ENCODE measurements at places on chromosomes 1 and 21. TPM values are rescaled to one million over a fixed set of nuclear protein-coding genes. Genes with fewer than 3 reads are reported as not detected.

DNA sequence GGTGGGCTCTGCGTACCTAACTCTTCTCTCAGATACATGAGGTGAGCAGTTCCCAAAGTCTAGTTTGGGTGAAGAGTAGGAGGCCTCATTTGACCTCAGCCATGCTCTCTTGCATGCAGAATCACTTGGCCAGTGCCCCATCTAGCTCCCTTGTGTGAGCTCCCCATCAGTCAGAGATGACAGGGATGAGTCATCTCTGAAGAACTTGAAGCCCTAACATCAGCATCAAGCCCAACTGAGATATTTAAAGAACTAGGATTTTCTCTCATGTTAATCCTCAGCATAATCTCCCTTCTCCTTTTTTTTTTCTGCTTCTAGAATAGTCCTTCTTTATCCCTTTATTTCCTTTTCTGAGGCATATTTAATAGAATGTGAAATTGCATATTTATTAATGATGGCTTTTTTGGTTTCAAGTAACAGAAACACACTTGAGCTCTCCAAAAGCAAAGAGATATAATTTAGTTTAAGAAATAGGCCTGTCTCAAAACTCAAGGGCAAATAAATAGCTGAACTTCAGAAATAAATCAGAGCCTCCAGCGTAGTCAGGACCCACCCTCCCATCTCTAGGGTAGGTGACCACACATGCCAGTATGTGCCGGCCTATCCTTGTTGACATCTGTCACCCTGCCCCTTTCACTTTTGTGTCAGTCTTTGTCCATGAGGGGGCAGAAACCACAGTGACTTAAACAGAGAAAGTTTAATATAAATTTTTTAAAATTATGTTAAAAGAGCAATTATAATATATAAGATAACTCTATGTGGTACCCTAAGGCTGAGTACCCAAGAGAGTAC, 112.3 kb downstream of the TSEN15 start:
- DNase-seq = peak; percentile 61
- no peaks in the 10 kb centered on the region for H3K36me3 ChIP-seq
- H3K27me3 ChIP-seq = peaks cover 2% of the 10 kb centered on the region
- H3K4me3 ChIP-seq = no peak overlapping the region
- no peak overlapping the region for H3K27ac ChIP-seq

DNA sequence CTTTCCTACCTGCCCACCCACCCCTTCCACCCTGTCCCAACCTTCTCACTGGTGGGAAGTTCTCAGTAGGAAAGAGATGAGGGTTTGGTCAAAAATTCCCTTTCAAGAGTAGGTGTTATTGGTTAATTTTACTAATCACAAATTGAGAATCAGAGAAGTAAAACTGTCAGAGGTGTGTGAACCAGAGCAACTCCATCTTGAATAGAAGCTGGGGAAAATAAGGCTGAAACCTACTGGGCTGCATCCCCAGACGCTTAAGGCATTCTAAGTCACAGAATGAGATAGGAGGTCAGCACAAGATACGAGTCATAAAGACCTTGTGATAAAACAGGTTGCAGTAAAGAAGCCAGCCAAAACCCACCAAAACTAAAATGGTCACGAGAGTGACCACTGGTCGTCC, 11.5 kb downstream of the PLA2G2D start:
- no peak overlapping the region for H3K27ac ChIP-seq
- H3K4me1 ChIP-seq = peaks cover 1% of the 10 kb centered on the region
- no peak for DNase-seq
- H3K4me3 ChIP-seq = no peak overlapping the region

GRCh38 chr1:161177936-161178244, 583 bp upstream of the B4GALT3 start:
- peak overlapping the region; percentile 100 for H3K27ac ChIP-seq
- peaks cover 59% of the 10 kb centered on the region for H3K4me1 ChIP-seq
- H3K4me3 ChIP-seq = peak overlapping the region; percentile 100
- no peak for DNase-seq
- no peaks in the 10 kb centered on the region for H3K27me3 ChIP-seq

GRCh38 chr1:94928293-94928939, 1.5 kb upstream of the CNN3 start:
- peaks cover 52% of the 10 kb centered on the region for H3K27me3 ChIP-seq
- H3K36me3 ChIP-seq = no peaks in the 10 kb centered on the region
- no peak overlapping the region for H3K27ac ChIP-seq
- DNase-seq = no peak
- H3K4me3 ChIP-seq = peak overlapping the region; percentile 82

GRCh38 chr1:213669512-213669911, 318.3 kb upstream of the PROX1 start:
- H3K36me3 ChIP-seq = no peaks in the 10 kb centered on the region
- DNase-seq = no peak

DNA sequence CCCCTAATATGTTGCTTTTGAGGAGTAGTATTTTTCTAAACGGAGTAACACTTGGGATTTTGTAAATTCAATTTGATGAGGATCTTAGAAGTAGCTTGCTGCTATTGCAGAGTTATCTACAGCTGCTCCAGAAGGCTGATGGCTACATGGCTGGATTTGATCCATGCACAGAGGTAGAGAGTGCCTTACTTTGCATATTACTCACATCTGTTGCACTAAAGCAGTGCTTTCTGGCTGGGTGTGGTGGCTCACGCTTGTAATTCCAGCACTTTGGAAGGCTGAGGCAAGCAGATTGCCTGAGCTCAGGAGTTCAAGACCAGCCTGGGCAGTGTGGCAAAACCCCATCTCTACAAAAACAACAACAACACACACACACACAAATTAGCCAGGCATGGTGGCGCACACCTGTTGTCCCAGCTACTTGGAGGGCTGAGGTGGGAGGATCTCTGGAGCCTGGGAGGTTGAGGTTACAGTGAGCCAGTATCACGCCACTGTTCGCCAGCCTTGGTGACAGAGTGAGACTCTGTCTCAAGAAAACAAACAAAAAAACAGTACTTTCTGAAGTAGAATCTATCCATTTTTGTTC, 24.6 kb downstream of the RALGPS2 start:
- H3K4me1 ChIP-seq = peaks cover 3% of the 10 kb centered on the region
- no peaks in the 10 kb centered on the region for H3K27me3 ChIP-seq
- no peak overlapping the region for H3K27ac ChIP-seq
- H3K4me3 ChIP-seq = no peak overlapping the region
- H3K36me3 ChIP-seq = no peaks in the 10 kb centered on the region

GRCh38 chr21:28220680-28221079, 772.0 kb downstream of the LTN1 start:
- H3K4me3 ChIP-seq = no peak overlapping the region
- no peaks in the 10 kb centered on the region for H3K4me1 ChIP-seq
- no peaks in the 10 kb centered on the region for H3K36me3 ChIP-seq
- no peak for DNase-seq

- H3K27me3 ChIP-seq = peaks cover 85% of the 10 kb centered on the region
- DNase-seq = no peak
- no peak overlapping the region for H3K4me3 ChIP-seq
- peak overlapping the region; percentile 61 for H3K27ac ChIP-seq
Observed at GRCh38 chr1:156925154-156926010, 5.0 kb downstream of the LRRC71 start.

- no peak overlapping the region for H3K4me3 ChIP-seq
- no peaks in the 10 kb centered on the region for H3K36me3 ChIP-seq
- H3K4me1 ChIP-seq = no peaks in the 10 kb centered on the region
- no peak for DNase-seq
- H3K27ac ChIP-seq = no peak overlapping the region
Observed at GRCh38 chr1:17713993-17714392, 41.1 kb upstream of the ACTL8 start.

DNA sequence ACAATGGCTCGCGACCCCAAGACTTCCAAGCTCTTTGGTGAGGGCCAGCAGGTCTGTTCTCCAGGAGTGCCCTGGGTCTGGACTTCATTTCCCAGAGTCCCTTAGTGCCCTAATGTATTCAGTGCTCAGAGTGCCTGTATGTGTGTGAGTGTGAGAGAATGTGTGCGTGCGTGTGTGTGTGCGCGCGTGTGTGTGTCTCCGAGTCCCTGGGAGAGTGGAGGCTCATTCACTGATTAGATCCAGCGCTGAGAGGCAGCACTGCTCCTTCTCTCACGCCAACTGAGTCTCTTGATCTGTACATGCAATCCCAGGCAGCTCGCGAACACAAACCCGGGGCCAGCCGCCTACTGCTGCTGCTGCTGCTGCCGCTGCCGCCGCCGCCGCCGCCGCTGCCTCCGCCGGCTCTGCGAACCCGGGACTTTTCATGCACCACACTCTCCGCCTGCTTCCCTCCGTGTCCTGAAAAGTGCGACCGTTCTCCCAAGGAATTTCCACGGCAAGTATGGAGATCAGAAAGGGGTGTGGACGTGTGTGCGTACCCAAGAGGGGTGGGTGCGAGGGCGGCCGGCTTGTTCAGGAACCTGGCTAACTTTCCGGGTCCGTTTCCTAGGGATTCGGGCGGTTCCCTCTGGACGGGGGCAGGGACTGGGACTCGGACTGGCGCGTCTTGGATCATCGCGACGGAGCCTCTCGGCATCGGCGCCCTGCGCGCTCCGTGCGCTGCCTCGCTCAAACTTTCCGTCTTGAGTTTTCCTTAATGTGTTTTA, at the start of gene RNF220:
TSS of gene RNF220 (plus strand) at position 225 of the 767 bp plus-strand sequence.
- H3K4me3 ChIP-seq = peak within 1 kb of the TSS; percentile 89
- H3K4me1 ChIP-seq = peaks cover 22% of the 10 kb centered on the region
- peak within 1 kb of the TSS; percentile 35 for H3K27ac ChIP-seq
- H3K27me3 ChIP-seq = peaks cover 60% of the 10 kb centered on the region
- peak; percentile 80 for DNase-seq

DNA sequence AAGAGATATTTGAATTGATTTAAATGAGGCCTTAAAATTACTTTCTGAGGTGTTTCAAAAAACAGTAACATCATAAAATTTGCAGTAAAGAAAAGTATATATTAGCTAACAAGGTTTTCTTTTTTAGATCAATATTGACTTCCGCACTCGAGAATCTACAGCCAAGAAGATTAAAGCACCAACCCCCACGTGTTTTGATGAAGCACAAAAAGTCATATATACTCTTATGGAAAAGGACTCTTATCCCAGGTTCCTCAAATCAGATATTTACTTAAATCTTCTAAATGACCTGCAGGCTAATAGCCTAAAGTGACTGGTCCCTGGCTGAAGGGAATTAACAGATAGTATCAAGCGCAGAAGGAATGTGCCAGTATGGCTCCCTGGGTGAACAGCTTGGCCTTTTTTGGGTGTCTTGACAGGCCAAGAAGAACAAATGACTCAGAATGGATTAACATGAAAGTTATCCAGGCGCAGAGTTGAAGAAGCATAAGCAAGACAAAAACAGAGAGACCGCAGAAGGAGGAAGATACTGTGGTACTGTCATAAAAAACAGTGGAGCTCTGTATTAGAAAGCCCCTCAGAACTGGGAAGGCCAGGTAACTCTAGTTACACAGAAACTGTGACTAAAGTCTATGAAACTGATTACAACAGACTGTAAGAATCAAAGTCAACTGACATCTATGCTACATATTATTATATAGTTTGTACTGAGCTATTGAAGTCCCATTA, 3.6 kb downstream of the RGS1 start:
- peak overlapping the region; percentile 6 for H3K27ac ChIP-seq
- DNase-seq = peak; percentile 67
- H3K4me1 ChIP-seq = peaks cover 46% of the 10 kb centered on the region
- H3K4me3 ChIP-seq = peak overlapping the region; percentile 86

DNA sequence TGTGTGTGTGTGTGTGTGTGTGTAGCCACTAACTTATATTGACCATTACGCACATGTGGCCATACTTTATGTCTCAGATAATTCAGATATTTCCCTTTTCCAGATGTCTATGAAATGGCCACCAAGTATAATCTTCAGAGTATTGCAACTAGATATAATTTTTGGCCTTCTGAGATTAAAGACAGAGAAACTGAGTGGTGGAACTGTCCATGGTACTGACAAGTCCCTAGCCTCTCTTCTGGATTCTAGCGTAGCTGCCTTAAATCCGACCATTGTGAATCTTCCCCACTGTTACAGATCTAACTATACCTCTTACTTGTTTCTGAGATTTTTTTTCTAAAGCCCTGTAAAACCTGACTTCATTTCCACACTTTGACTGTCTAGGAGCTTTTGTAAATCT, 100.0 kb upstream of the SERTAD4 start:
- DNase-seq = no peak
- no peak overlapping the region for H3K27ac ChIP-seq
- no peak overlapping the region for H3K4me3 ChIP-seq
- no peaks in the 10 kb centered on the region for H3K4me1 ChIP-seq
- H3K36me3 ChIP-seq = no peaks in the 10 kb centered on the region
- H3K27me3 ChIP-seq = no peaks in the 10 kb centered on the region

DNA sequence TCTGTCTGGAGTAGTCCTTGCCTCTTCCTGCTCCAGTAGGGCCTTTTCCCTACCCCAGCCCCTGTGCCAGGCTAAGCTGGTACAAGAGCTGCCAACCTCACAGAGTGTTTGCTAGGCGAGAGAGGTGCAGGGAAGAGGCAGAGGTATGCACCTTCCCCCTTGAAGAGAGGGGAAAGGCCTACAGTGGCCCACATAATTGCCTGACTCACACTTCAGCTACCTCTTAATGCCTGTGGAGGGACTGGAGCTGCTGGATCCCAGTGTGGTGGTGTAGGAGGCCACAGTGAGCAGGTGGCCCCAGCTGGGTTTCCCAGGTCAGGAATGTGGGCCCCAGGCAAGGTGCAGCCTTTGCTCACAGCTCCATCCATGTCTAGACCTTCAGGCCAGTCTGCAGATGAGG, 3.3 kb upstream of the CCDC28B start:
- peaks cover 73% of the 10 kb centered on the region for H3K4me1 ChIP-seq
- H3K36me3 ChIP-seq = peaks cover 66% of the 10 kb centered on the region
- H3K27me3 ChIP-seq = no peaks in the 10 kb centered on the region
- peak overlapping the region; percentile 45 for H3K27ac ChIP-seq

DNA sequence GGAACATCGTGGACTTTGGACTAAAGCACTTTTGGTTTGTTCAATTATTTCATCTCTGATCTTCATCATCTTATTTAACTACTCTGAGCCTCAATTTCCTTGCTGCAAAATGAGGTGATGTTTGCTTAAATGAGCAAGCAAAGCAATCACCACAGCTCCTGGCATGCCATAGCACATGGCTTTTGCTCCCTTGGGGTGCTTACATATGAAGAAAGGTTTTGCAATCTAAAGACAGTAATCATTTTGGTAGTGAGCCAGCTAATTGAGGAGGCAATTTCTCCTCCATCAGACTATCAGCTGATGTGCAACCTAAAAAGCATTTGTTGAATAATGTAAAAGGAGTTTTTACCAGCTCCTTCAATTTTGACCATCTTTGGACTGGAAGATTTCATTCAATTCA, 68.8 kb upstream of the KCNJ15 start:
- peaks cover 1% of the 10 kb centered on the region for H3K27me3 ChIP-seq
- no peak overlapping the region for H3K4me3 ChIP-seq
- H3K4me1 ChIP-seq = no peaks in the 10 kb centered on the region
- no peak for DNase-seq

DNA sequence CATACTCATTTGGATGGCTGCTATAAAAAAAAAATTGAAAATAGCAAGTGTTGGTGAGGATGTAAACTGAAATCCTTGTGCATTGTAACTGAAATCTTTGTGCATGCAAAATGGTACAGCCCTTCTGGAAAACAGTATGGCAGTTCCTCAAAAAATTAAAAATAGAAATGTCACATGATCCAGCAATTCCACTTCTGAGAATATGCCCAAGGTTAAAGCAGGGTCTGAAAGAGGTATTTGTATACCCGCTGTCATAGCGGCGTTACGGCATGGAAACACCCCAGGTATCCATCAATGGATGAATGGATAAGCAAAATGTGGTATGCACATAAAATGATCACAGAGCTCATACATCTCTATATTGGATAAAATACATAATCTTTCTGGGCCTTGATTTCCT, 116.7 kb downstream of the RUSC1 start:
- peaks cover 35% of the 10 kb centered on the region for H3K36me3 ChIP-seq
- peaks cover 3% of the 10 kb centered on the region for H3K4me1 ChIP-seq
- H3K27ac ChIP-seq = no peak overlapping the region

The SNRPE gene
- 302 TPM for total RNA-seq

The CFHR3 gene
- not detected for total RNA-seq

The OSCP1 gene
- total RNA-seq = 0.92 TPM

The GPN2 gene
- total RNA-seq = 41.8 TPM

The SERPINC1 gene
- not detected for total RNA-seq

The INAVA gene
- total RNA-seq = not detected
